ENCODE measurements at places on chromosomes 1 and 21. TPM values are rescaled to one million over a fixed set of nuclear protein-coding genes. Genes with fewer than 3 reads are reported as not detected.

PADI1 gene
- total RNA-seq: not detected

DNA sequence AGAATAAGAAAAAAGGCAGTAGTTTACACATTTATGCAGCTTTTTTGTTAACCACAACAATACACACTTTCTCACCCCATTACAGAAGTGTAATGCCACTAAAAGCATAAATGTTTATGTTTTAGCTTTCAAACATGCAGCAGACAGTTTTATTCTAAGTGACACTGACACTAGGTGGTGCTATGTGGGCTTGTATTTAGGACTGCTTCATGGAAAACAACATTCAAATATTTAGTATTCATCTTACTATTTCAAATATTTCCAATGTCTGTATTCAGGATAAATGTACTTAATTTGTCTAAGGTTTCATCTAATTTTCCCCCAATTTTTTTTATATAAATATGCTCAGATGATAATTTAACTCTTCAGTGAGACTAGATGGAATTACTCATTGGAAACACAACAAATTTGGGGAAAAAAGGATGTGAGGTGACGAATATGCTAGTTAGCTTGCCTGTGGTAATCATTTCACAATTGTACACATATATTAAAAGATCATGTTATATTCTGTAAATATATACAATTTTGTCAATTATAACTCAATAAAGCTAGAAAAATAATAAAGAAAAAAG, 71.4 kb downstream of the USP1 start:
- no peak for DNase-seq

OR2L5 gene
- total RNA-seq: not detected

COL11A1 gene
- total RNA-seq: not detected

Data from omental fat pad (tissue), 4 donors.